SJSA1 (cell line): ENCODE measurements at places on chromosomes 13 and 19.

GRCh38 chr19:7879836-7880235, 5.6 kb upstream of the PRR36 start:
- no peak for DNase-seq

DNA sequence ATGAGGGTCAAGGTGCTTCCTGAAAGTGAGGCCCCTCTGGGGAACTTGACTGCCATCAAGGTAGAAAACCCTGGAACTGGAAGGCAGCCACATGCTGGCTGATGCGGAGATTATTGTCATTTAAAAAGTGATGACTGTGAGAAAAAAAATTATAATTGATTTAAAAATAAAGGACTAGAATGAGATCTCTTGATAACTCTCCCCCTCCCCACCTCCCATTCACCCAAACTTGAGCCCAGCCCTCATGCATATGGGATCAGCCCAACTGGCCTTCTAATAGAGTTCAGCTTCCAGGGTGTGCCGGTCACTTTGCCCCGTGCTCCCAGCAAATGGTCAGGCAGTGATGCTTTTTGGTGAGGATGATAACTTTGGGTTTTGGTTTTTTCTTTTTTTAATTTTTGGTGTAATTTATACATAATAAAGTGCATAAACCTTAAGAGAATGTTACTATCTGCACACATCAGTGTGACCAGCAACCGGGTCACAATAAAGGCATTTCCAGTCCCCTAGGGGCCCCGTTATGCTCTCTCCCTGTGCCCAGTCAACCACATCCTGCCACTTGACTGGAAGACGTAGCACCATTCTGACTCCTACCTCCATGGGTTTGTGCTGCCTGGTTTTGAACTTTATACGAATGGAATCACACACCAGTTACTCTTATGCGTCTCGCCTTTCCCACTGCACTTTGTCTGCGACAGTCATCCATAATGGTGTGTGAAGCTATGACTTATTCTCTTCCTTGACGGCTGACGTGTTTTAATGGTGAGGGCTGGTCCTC, 187.9 kb downstream of the USP12 start:
- DNase-seq: no peak

GRCh38 chr13:98783856-98784478, 31.5 kb upstream of the SLC15A1 start:
- DNase-seq: no peak

DNA sequence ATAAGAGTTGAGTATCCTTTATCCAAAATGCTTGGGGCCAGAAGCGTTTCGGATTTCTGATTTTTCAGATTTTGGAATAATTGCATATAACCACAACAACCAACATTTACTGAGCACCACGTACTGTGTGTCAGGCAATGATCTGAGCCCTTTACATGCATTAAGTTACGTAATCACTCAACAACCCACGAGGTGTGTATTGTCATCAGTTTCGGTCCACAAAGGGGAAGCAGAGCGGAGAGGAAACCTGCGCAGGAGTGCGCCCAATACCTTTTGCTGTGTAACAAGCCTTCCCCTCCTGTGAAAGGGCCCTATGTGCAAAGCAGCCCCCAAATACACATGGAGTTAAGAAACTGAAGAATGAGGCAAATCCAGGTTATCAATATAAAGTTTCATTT, 20.7 kb upstream of the NLRP12 start:
- DNase-seq: no peak

DNA sequence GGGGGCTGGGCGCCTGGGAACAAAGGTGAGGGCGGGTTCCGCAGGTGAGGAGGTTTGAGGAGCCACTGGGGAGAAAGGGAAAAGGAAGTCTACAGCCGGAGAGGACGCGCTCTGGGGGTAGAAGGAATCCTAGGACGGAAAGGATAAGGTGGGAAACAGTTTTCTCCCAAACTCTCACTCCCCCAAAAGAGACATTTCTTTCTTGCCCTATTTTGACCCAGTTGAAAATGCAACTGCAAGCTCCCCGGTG, 651 bp upstream of the POLR1D start:
- DNase-seq: peak; percentile 64

DNA sequence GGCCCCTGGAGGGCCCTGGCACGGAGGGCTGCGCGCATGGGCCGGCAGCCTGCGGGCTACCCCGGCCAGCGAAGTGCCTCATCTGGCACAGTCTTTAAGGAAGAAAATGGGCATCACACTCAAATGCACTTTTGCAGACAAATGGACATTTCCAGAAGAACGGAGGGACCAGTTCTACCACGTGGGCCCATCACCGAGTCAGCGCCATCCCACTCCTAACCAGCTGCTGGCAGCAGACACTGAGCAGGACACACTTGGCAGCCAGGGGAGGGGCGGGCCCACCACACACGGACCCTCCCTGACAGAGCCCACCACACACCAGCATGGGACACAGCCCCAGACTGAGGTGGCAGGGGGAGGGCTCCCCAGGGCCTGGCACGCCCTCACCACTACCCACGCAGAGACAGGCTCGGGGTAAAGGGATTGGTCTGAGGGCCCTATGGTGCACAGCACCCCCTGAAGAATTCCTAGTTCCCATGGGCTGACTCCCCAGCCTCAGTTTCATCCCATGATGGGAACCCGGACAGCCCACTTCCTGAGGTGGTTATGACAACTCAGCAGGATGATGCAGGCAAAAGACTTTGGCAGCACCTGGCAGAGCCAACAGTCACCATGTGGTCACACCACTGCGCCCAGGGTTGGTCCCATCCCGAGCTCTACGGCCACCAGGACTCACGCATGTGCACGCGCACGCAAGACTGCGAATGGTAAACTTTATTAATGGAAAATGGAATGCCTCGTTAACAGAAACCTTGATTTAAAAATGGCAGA, 18.7 kb upstream of the TINCR start:
- DNase-seq: no peak

DNA sequence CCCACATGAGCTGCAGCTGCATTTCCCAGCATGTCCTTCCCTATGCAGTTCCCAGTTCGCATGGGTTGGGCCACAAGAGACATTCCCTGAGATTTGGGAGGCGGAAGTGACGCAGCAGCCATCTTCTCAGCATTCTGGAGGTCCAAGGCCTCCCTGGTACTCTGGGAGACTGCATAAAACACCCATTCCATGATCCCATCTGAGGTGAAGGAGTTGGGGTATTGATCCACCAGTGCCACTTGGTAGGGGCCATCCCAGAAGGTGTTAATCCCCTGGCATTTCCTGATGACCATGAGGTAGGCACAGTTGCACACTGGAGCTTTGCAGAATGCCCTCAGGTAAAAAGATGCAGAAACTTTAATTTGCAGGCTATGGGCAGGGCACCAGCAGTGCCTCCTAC, 25.4 kb downstream of the POP4 start:
- no peak for DNase-seq
